ENCODE measurements at places on chromosomes 7 and 10. TPM values are rescaled to one million over a fixed set of nuclear protein-coding genes. Genes with fewer than 3 reads are reported as not detected.

GRCh38 chr10:72133517-72133916 is 45.2 kb upstream of the SPOCK2 start:
- H3K4me3 ChIP-seq, result no peak overlapping the region
- H3K27ac ChIP-seq, result no peak overlapping the region
- H3K4me1 ChIP-seq, result no peaks in the 10 kb centered on the region
- no peaks in the 10 kb centered on the region for H3K27me3 ChIP-seq
- DNase-seq, result no peak

GRCh38 chr10:121914661-121915060 is 13.2 kb downstream of the ATE1 start:
- no peak overlapping the region for H3K4me3 ChIP-seq
- no peak overlapping the region for H3K27ac ChIP-seq

DNA sequence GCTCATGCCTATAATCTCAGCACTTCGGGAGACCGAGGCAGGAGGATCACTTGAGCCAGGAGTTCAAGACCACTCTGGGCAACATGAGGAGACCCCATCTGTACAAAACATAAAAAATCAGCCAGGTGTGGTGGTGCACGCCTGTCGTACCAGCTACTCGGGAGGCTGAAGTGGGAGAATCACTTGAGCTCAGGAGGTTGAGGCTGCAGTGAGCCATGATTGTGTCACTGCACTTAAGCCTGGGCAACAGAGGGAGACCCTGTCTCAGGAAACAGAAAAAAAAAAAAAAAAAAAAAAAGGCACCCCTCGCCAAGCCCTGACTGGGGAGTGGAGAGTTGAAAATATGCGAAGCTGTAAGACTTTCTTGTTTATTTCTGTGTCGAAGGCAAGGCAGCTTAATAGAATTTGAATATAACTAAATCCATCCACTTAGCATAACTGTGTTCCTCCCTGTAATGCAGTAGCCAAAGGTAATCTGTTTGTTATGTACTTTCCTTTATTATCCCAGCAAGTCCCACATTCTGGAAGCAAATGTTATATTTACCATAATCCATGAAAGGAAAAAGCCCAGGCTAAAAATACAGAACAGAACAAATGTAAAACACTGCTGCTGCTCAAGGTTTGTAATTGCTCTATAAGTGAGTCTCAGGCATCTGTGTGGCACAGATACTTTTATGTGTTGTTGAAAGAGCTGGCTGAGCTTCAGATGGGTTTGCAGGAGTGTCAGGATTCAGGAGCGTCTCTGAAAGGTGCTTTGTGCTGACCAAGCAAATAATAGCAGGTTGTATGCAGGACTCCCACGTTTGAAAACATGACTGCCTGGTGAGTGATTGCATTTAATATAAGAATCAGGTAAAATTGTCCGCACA is 127.2 kb downstream of the CELF2 start:
- no peak overlapping the region for H3K27ac ChIP-seq
- no peaks in the 10 kb centered on the region for H3K27me3 ChIP-seq
- no peaks in the 10 kb centered on the region for H3K36me3 ChIP-seq
- DNase-seq, result no peak

DNA sequence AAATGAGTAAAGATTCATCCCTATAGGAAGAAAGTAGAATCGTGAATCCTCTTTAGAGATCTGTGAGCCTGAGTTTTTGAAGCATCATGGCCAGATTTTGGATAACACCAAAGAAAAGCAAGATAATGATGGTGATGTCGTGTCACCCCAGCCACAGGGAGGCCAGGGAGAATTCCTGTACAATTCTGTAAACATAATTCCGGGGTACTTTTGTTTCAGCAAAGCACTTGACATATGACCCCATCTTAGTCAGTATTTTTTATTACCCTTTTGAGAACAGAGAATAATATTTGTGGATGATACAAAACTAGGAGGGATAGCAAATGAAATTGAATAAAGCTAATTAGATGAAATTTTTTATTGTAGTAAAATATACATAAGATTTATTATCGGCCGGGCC is 33.8 kb downstream of the NACAD start:
- H3K27ac ChIP-seq, result no peak overlapping the region
- H3K4me1 ChIP-seq, result no peaks in the 10 kb centered on the region
- H3K27me3 ChIP-seq, result no peaks in the 10 kb centered on the region
- DNase-seq, result no peak
- H3K36me3 ChIP-seq, result peaks cover 3% of the 10 kb centered on the region

GRCh38 chr7:3916146-3916545 is 615.1 kb downstream of the SDK1 start:
- H3K27me3 ChIP-seq, result no peaks in the 10 kb centered on the region
- no peak for DNase-seq
- H3K4me1 ChIP-seq, result peaks cover 16% of the 10 kb centered on the region
- no peaks in the 10 kb centered on the region for H3K36me3 ChIP-seq
- no peak overlapping the region for H3K27ac ChIP-seq

DNA sequence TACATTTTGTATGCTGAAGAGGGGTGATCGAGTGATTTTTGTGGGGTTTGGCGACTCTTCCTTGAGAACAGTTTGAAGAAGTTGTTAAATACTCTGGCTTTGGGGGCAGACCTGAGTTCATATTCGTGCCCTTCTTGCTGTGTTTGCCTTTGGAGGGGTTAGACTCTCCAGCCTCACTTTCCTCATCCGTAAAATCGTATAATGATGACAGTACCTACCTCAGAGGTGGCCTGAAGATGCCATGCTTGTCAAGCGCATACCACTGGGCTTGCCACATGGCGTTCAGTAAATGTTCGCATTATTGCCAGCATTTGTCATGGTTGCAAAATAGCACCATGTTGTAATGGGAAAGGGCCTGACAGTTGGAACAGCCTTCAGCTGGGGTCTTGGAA is 1.3 kb downstream of the STK17A start:
- peak overlapping the region; percentile 69 for H3K4me3 ChIP-seq
- peak overlapping the region; percentile 44 for H3K27ac ChIP-seq
- H3K36me3 ChIP-seq, result no peaks in the 10 kb centered on the region
- no peak for DNase-seq
- H3K4me1 ChIP-seq, result peaks cover 7% of the 10 kb centered on the region

- no peak overlapping the region for H3K27ac ChIP-seq
Measured at GRCh38 chr10:44843484-44843883, 67.7 kb upstream of the TMEM72 start.

- no peak for DNase-seq
- no peaks in the 10 kb centered on the region for H3K4me1 ChIP-seq
- H3K27ac ChIP-seq, result no peak overlapping the region
- H3K4me3 ChIP-seq, result no peak overlapping the region
- no peaks in the 10 kb centered on the region for H3K27me3 ChIP-seq
Measured at GRCh38 chr7:84865560-84865959, 321.3 kb downstream of the SEMA3D start.

GRCh38 chr10:11468126-11468742 is 143.2 kb downstream of the USP6NL start:
- H3K4me1 ChIP-seq, result peaks cover 6% of the 10 kb centered on the region
- DNase-seq, result no peak
- H3K27me3 ChIP-seq, result no peaks in the 10 kb centered on the region

DNA sequence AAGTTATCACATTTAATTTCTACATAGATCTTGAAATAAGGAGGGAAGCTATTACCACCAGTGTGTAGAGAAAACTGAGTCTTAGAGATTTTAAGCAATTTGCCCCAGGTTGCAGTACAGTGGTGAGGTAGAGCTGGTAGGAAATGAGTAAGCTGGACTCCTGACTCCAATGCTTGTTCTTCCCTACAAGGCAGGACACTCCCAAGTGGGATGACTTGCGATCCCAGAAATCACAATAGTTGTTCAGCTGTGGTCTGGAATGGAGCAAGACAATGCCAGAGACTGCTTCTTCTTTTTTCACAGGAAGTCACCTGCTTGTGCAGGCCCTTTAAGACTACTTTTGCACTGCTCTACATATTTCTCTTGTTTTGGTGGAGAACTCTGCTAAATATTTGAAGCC is 327.2 kb upstream of the BMPER start:
- H3K27ac ChIP-seq, result no peak overlapping the region
- no peaks in the 10 kb centered on the region for H3K27me3 ChIP-seq
- no peaks in the 10 kb centered on the region for H3K36me3 ChIP-seq
- no peak overlapping the region for H3K4me3 ChIP-seq

LEP gene
- total RNA-seq, result 0.06 TPM

PODXL gene
- total RNA-seq, result 40.2 TPM

GNGT1 gene
- total RNA-seq, result not detected

MEIG1 gene
- 1.2 TPM for total RNA-seq

STEAP2 gene
- 16.3 TPM for total RNA-seq

CFAP46 gene
- 5.3 TPM for total RNA-seq

HILPDA gene
- total RNA-seq, result 62.1 TPM

All from spinal cord (tissue), 10 donors.